Activated T-cell treated with anti-CD3 and anti-CD28 coated beads, Interleukin-2, amount 50 U/mL, for 72 hours (primary cell): ENCODE measurements at places on chromosomes 5 and 9. TPM values are rescaled to one million over a fixed set of nuclear protein-coding genes. Genes with fewer than 3 reads are reported as not detected.

GRCh38 chr9:129595311-129595741, 25.6 kb downstream of the C9orf50 start:
- no peak for DNase-seq
- peak overlapping the region; percentile 3 for H3K4me3 ChIP-seq
- H3K27me3 ChIP-seq: peaks cover 15% of the 10 kb centered on the region

- H3K27me3 ChIP-seq: no peaks in the 10 kb centered on the region
- H3K27ac ChIP-seq: no peak overlapping the region
- H3K4me3 ChIP-seq: no peak overlapping the region
- DNase-seq: no peak
- H3K36me3 ChIP-seq: no peaks in the 10 kb centered on the region
Observed at GRCh38 chr9:104553261-104553660, 15.7 kb upstream of the OR13C8 start.

TMEM8B gene
- total RNA-seq: 8.4 TPM

GABRA6 gene
- total RNA-seq: not detected
